ENCODE measurements at places on chromosomes 7 and 10. TPM values are rescaled to one million over a fixed set of nuclear protein-coding genes. Genes with fewer than 3 reads are reported as not detected.

MKI67 gene
- 0.29 TPM for total RNA-seq

SAP25 gene
- 0.21 TPM for total RNA-seq

CHAT gene
- total RNA-seq = not detected

KCNIP2 gene
- 0.45 TPM for total RNA-seq

MTPN gene
- total RNA-seq = 135 TPM

AHCYL2 gene
- total RNA-seq = 20.4 TPM

TAC1 gene
- total RNA-seq = not detected

MYOZ1 gene
- total RNA-seq = 4.7 TPM

BCL7B gene
- 83.5 TPM for total RNA-seq

MBL2 gene
- not detected for total RNA-seq

SEC31B gene
- total RNA-seq = 4.9 TPM

EN2 gene
- total RNA-seq = 1.7 TPM

DUSP5 gene
- total RNA-seq = 10.0 TPM
